ENCODE measurements at places on chromosomes 12 and 14.
A peak's percentile ranks its signal among the peaks of the same experiment; 100 is the strongest.

GRCh38 chr12:111010061-111010460 is 89.7 kb upstream of the MYL2 start:
- no peak for DNase-seq

DNA sequence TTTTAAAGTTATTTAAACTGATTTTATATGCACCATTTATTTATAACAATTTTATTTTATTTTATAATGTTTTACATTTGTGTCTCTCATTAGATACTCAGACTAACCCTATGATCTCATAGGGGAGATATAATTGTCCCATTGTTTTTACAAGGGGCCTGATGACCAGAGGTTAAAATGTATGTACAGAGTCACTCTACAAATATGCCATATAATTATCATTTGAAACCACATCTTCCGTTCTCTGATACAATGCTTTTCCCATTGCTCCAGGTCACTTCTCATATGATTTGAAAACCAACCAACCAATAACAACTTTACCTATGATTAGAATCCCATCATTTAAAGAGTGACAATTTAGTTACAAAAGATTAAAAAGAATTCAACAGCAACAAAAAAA is 137.8 kb downstream of the GPHN start:
- no peak for DNase-seq

- peak; percentile 1 for DNase-seq
Observed at GRCh38 chr12:96571101-96571862, 81.9 kb downstream of the CFAP54 start.

GRCh38 chr14:100567009-100567876 is 20.0 kb downstream of the BEGAIN start:
- no peak for DNase-seq

DNA sequence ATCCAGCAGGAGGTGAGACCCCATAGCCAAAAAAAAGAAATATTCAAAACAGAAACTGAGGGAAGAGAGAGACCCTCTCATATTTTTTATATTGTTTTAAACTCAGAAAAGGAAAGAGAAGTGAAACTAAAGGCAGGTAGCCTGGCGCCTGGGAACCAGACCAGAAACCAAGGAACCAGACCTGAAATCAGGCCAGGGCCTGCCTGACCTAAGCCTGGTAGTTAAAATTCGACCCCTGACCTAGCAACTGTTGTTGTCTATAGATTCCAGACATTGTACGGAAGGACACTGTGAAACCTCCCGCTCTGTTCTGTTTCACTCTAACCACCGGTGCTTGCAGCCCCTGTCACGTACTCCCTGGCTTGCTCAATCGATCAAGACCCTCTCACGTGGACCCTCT is 38.5 kb upstream of the CD163 start:
- DNase-seq = no peak

DNA sequence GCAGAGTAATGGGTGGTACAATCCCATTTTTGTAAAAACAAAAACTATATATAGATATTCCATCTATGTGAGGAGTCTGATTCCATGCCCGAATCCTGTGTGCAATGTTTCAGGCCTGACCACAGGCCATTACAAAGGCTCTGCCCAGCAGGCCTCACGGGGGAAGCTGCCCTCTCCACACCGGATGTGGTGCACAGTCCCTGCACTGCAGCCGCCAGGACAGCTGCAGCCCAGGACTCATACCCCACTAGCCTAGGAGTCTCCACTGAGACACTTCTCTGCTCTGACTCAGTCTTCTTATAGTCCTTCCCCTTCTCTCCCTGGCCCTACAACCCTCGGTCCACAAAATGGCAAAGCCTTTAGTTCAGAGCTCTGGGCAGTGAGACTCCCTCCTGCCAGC is 190.4 kb downstream of the PPM1H start:
- no peak for DNase-seq

GRCh38 chr14:56290195-56290594 is 172.0 kb downstream of the PELI2 start:
- no peak for DNase-seq

GRCh38 chr12:72053604-72054003 is 115.0 kb downstream of the TPH2 start:
- DNase-seq = no peak

- DNase-seq = no peak
Observed at GRCh38 chr14:30005114-30005808, 77.6 kb upstream of the PRKD1 start.

Data from CD4-positive, alpha-beta memory T cell (primary cell).